ENCODE measurements at places on chromosomes 12 and 14. TPM values are rescaled to one million over a fixed set of nuclear protein-coding genes. Genes with fewer than 3 reads are reported as not detected.
A peak's percentile ranks its signal among the peaks of the same experiment; 100 is the strongest.

DNA sequence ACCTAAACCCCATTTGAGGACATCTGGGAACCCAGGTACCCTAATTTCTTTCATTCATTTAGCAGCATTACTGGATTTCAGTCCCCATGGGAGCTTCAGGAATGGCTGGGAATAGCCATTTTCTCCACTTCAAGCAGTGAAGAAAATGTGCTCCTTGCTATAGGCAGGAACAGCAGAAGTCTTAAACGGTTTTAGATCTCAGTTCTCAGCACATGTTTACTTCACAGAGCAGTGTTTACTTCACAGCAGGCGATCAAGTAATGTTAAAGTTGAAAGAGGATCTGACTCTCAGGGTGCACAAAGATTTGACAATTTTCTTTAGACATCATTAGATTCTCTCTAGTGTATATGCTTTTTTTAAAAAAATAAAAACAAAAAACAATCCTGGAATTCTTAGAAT is 109.3 kb downstream of the TBC1D30 start:
- DNase-seq: no peak

- DNase-seq: no peak
These were observed 11.1 kb downstream of the NRXN3 start for GRCh38 chr14:78181270-78181669.

PTGDR gene
- total RNA-seq: not detected

- no peak for DNase-seq
These were observed 53.9 kb downstream of the ANAPC7 start for GRCh38 chr12:110349514-110350151.

CCDC38 gene
- not detected for total RNA-seq

- DNase-seq: no peak
These were observed 40.4 kb downstream of the DDX51 start for GRCh38 chr12:132103542-132104308.

GRCh38 chr14:93173943-93174395 is 10.7 kb downstream of the MOAP1 start:
- no peak for DNase-seq

GRCh38 chr14:52014601-52015267 is 25.4 kb downstream of the RTRAF start:
- no peak for DNase-seq

C12orf50 gene
- total RNA-seq: 0.30 TPM

- no peak for DNase-seq
These were observed at the start of gene TMEM132D for GRCh38 chr12:129903956-129904829. TSS of gene TMEM132D (minus strand) at chr12:129904025.

DNA sequence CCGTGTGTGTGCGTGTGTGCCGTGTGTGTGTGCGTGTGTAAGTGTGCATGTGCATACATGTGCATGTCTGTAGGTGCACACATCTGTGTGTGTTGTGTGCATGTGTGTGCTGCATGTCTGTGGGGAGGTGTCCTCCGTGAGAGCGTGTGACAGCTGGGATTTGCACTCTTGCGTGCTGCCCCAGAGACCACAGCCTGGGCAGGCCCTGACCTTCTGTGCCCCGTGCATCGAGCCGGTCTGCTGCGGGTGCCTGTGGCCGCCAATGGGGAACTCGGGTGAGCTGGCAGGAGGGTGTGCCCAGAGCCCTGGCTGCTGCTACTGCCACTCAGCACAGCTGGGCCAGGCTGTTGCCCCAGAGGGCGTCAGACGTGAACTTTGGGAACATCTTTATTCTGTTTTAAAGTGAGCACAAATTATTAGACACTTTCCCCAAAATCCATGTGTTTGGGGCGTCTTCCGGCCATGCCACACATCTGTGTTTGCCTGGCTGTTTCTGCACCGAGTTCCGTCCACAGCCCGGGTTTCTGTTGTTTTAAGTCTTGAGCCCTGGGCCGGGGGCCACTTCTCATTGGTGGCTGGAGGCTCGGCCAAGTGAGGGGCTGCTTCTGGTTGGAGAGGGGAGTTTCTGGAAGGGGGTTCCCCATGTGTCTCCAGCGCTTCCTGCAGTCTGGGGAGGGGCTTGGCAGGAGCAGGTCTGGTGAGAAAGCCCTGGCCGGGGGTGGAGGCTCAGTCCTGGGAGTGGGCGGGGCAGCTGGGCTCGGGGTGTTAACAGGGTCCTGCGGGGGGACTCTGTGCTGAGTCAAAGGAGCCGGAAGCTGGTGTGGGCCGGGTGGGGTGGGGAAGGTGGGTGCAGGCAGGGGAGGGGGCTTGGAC is 7.6 kb downstream of the CEP170B start:
- DNase-seq: no peak

GRCh38 chr12:62649412-62650138 is 182.9 kb downstream of the MON2 start:
- DNase-seq: no peak

DNA sequence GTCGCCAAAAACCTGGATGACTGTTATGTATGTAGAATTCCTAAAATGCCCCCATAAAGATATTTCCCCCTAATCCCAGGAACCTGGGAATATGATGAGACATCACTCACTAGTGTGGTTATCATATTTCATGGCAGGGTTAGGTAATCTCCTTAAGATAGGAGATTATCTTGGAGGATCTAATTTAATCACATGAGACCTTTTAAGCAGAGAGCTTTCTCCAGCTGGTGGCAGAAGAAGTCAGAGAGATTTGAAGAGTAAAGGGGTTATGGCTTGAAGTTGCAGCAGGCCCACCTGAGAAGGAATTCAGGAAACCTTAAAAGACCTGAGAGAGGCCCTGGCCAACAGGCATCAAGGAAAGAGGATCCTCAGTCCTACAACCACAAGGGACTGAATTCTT is 53.6 kb downstream of the DYRK2 start:
- no peak for DNase-seq

DNA sequence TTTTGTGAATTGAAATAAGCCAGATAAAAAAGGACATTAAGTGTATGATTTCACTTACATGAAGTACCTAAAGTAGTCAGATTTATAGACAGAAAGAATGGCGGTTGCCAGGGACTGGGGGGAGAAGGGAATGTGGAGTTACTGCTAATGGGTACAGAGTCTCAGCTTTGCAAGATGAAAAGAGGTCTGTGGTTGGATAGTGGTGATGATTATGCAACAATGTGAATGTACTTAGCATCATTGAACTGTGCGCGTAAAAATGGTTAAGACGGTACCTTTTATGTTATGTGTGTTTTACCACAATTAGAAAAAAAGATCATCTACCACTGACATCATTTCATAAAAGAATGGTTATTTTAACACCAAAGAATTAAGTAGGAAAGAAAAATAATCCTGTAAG is 35.9 kb downstream of the RNFT2 start:
- no peak for DNase-seq

GRCh38 chr12:27076928-27077327 is 5.5 kb downstream of the C12orf71 start:
- DNase-seq: no peak

IAPP gene
- not detected for total RNA-seq

MMP17 gene
- 10.8 TPM for total RNA-seq

- DNase-seq: no peak
These were observed 11.2 kb downstream of the OSBPL8 start for GRCh38 chr12:76548222-76548837.

CLEC2A gene
- not detected for total RNA-seq

IGF1 gene
- 0.85 TPM for total RNA-seq

GRCh38 chr14:49553106-49553505 is 33.1 kb downstream of the RPS29 start:
- DNase-seq: no peak

GRCh38 chr12:30529489-30530269 is 166.0 kb downstream of the IPO8 start:
- no peak for DNase-seq

DNA sequence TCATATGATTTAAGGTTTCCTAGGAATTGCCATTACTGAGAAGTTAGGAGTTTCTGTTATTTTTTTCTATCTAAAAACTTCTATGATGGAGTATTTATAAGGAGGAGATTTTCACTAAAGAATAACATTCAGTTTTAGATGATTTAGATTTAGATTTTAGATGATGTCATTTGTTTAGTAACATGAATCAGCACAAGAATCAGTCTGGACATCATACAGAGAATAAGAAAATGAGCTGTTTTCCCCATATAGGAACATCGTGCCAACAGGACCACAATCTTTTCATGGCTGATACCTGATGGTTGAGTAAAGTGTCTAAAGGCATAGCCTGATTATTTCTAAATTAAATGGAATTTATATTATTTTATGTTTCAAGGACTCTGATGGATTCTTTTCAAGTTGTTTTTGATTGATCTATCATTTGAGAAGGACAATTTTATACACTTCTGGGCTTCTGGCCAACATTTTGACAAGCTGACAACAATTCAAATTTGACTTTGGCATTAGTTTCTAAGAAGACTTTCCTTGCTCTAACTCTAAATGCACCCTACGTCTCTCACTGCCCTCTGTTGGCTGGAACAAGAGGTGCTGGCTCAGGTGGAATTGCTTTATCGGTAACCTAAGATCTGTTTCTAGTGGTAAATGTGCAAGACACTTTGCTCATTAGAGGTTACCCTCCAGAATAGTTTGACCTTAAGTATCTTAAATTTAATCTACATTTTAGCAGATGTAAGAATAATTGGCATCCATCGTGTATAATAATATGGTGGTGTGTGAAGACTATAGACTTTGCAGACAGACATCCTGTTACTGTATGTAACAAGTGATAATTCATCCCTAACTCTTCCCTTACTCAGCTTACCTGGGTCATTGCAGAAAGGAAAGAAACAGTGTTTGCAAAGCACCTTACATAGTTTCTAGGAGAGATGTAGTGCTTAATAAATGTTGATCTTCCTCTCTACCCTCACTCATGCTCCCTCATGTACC is 42.8 kb upstream of the CPSF6 start:
- peak; percentile 4 for DNase-seq

TMEM19 gene
- total RNA-seq: 24.4 TPM

- DNase-seq: no peak
These were observed 49.2 kb downstream of the SYNE3 start for GRCh38 chr14:95467232-95467631.

- peak; percentile 85 for DNase-seq
These were observed 13.1 kb downstream of the CCDC85C start for GRCh38 chr14:99590746-99591555.

- DNase-seq: no peak
These were observed 31.3 kb upstream of the VSX2 start for GRCh38 chr14:74207943-74208342.

GRCh38 chr12:25052196-25052913 is 103.5 kb upstream of the BCAT1 start:
- no peak for DNase-seq

DNA sequence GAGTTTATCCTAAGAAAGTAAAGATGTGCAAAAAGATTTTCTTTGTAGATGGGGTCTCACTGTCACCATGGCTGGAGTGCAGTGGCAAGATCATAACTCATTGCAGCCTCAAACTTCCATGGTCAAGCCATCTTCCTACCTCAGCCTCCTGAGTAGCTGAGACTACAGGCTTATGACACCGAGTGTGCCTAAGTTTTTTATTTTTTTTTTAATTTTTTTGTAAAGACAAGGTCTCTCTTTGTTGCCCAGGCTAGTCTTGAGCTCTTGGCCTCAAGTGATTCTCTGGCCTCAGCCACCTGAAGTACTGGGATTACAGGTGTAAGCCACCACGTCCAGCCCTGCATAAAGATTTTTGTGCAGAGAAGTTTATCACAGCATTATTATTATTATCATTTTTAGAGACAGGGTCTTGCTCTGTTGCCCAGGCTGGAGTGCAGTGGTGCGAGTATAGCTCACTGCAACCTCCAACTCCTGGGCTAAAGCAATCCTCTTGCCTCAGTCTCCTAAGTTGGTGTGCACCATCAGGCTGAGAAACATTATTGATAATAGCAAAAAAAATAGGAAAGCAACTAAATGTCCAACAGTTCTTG is 19.3 kb upstream of the MDM2 start:
- no peak for DNase-seq

GRCh38 chr12:3446235-3446634 is 44.8 kb upstream of the PRMT8 start:
- no peak for DNase-seq

PELI2 gene
- total RNA-seq: 13.0 TPM

- no peak for DNase-seq
These were observed 54.4 kb downstream of the KLRG1 start for GRCh38 chr12:9043766-9044165.

MMP19 gene
- total RNA-seq: 0.31 TPM

DNA sequence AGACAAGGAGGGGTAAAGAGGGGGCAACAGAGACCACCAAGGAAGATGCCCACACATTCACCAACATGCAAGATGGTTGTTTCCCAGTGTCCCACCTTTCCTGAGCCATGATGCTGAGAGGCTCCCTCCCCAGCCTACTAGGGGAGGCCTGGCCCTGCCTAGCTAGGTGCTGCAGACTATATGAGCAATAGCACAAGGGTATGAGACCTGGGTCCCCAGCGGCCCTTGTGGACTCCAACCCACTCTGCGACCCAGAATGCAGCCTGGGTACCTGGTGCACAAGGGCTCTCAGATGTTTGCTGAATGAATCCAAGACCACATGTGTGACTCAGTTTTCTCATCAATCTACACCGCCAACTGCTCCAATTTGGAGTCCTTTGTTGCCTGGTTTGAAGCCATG is 13.9 kb downstream of the TGFB3 start:
- DNase-seq: no peak

KRT78 gene
- total RNA-seq: not detected

- no peak for DNase-seq
These were observed 239.1 kb downstream of the DIO2 start for GRCh38 chr14:79972230-79972629.

SPTLC2 gene
- 57.2 TPM for total RNA-seq

GRCh38 chr12:9027161-9028059 is 38.1 kb downstream of the KLRG1 start:
- no peak for DNase-seq

DNA sequence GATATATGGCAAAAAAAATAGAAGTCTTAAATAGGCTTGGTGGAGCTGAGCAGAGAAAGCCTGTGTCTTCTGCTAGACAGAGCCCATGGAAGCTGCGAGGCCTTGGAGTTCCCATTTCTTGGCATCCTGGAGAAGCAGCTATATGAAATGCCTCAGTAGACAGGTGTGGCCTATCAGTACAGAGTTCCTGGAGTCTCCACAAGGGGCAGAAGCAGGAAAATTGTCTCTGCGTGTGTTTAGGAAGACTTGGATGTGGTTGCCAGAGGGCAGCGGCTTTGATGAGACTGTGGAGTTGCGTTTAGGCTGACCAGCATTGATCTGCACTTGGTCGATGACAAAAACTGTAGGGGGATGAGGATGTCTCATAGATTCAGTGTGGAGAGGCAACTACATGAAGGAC is 334.5 kb upstream of the SEL1L start:
- no peak for DNase-seq

HOXC4 gene
- not detected for total RNA-seq
